ENCODE measurements at places on chromosomes 6 and 20.

GRCh38 chr6:17684134-17684533 lies 22.6 kb downstream of the NUP153 start:
- DNase-seq = no peak

DNA sequence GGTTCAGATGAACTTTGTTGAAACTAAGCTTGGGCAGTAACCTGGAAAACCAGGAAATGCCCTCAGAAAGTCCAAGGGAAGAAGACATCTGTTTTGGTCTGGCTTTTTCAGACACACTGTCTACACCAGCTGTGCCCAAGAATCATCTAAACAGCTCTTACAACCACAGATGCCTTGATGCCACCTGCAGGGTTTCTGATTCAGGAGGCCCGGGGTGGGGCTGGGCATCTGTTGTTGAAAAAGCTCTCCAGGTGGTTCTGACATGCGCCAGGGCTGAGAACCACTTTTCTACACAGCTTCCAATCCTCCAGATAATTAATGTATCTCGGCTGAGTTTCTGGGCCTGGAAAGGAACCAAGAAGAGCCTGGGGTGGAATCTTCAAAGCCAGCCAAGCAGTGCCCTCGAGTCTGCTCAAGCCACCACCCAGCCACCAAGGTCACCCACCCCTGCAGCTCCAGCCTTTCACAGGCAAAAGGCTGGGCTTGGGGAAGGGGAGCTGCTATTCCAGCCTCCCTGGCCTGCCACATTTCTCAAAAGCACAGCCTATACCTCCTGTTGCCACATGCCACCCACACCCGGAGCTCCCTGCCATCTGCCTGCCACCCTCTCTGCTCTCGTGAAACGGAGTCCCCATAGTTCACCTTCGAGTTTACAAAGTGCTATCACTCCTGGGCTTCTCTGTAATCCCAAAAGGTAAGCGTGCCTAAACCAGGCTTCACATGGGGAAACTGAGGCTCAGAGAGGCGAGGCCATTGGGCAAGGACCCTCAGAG lies 9.4 kb downstream of the MDGA1 start:
- no peak for DNase-seq

GRCh38 chr20:50744143-50744792 lies 12.9 kb downstream of the PARD6B start:
- no peak for DNase-seq

DNA sequence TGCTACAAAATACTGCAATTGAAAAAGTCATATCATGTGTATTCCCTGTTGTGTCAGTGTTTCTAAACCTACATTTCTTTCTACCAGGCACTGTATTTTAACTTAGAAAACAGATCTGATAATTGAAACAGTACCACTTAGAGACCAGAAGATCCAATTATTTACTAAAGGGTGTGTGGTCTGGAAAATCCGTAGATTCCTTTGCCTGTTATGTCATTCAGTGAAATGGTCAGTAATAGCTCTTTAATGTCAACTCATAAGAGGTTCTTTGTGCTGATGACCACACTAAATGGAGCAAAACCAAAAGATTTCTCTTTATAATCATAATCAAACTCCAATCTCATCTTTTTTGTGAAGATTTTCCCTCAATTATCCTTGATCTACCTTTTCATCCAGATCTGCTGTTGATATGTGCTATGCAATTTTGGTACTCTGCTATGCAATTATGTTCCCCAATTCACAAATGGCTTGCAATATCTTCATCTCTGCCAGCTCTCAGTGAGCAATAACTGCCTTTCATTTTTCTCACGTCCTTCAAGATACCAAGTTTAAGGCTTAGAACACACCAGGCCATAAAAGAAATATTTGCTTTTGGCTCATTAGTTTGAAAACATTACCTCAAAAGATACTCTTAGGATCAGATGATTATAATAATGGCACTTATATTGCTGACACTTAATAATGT lies 165.5 kb downstream of the MOXD1 start:
- no peak for DNase-seq

DNA sequence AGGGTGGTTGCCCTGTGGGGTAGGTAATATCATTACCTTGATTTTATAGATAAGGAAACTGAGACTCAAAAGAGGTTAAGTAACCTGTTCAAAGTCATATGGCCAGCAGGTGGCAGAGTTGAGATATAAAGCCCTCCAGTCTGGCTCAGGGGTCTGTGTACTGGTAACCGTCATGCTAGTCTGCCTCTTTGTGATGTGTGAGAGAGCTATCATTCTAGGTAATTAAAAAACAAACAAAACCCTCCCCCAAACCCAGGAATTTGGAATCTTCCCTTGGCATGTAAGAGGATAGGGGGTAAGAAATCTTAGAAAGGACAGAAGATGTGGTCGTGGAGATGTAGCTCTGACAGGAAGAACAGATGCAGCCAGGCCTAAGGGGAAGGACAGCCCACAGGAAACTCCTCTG lies 206.0 kb downstream of the CDC5L start:
- peak; percentile 21 for DNase-seq

DNA sequence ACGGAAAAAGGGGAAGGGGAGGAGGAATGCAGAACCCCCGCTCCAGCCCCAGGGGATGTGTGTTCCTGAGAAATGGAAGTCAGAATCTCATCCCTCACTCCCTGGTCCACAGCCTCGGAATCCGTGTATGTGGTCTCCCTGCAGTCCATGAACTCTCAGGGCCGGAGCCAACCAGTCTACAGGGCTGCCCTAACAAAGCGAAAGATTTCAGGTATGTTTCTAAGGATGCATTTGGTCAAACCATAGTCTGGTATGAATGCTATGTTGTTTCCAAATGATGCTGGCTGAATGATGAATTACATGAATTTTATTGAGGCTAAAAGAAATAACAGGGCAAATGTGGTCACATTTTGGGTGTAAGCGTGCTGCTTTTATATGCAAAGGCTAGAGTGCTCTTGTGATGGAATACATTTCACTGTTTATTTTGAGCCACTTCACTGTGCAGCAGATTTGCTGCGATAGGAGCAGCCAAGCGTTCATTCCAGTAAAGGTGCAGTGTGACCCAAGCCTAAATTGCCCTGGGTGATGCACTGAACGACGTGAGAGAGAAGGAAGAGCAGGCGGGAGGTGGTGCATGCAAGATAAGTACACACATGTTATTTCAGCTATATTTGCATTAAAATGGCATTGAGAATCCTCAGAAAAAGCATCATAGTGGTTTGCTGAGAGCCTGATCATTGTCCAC lies 52.4 kb downstream of the FNDC1 start:
- DNase-seq = no peak

- no peak for DNase-seq
Observed at GRCh38 chr20:35311409-35311808, 19.2 kb upstream of the FAM83C start.

- no peak for DNase-seq
Observed at GRCh38 chr20:37349517-37350491, 3.9 kb downstream of the SRC start.

- no peak for DNase-seq
Observed at GRCh38 chr20:62890444-62890843, 28.8 kb upstream of the TCFL5 start.

DNA sequence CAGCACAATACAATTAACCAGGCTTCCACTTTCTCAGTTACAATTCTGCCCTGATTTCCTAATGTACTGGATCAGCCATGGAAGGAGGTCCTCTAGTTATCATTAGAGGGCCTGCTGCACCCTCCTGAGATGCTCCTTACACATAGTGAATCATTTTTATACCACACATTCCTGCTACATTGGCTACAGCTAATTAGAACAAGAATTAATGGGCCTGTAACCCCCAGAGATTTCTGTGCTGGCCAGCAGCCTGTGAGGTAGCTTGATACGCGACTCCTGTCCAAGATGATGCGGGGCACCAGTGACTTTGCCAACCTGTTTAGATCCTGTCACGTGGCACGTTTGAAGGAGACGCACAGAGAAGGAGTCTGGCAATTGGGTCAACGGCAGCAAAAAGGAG lies 422.8 kb downstream of the EPM2A start:
- no peak for DNase-seq

- no peak for DNase-seq
Observed at GRCh38 chr6:43858161-43859153, 88.4 kb downstream of the VEGFA start.

- no peak for DNase-seq
Observed at GRCh38 chr20:1165521-1165920, 19.3 kb downstream of the TMEM74B start.

DNA sequence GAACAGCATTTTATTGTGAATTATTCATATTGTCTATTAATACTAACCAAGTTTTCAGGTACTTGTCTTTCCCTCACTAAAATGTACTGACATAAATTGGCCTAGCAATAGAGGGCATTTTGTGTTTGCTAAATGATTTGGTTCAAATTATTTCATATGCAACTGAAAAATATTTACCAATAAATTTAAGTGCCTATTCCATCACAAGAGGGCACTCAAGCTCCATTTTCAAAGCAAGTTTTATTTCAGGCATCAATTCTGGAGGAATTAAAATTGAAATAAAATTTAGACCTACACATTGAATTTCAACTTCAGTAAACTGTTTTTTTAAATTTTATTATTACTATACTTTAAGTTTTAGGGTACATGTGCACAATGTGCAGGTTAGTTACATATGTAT lies 114.3 kb upstream of the SYNCRIP start:
- DNase-seq = no peak

- DNase-seq = no peak
Observed at GRCh38 chr20:49602345-49603208, 34.6 kb upstream of the PTGIS start.

GRCh38 chr6:163886428-163886827 lies 471.9 kb downstream of the QKI start:
- no peak for DNase-seq

DNA sequence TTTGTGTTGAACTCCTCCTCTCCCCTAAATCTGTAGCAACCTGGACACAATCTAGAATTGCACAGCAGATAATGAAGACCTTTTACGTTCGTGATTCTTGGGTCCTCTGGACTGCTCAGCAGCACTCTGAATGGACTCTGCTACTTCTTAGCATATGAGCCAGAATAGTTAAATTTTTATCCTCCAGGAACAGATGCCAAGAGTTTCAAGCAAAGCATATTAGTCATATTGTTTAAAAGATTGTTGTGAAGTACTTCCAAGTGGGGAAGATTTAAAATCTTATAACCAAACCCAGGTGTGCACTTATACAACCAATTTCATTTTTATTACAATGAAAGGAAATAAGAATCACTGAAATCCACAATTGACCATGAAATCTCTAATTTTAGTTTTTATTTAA lies 118.9 kb upstream of the EXOC2 start:
- no peak for DNase-seq

DNA sequence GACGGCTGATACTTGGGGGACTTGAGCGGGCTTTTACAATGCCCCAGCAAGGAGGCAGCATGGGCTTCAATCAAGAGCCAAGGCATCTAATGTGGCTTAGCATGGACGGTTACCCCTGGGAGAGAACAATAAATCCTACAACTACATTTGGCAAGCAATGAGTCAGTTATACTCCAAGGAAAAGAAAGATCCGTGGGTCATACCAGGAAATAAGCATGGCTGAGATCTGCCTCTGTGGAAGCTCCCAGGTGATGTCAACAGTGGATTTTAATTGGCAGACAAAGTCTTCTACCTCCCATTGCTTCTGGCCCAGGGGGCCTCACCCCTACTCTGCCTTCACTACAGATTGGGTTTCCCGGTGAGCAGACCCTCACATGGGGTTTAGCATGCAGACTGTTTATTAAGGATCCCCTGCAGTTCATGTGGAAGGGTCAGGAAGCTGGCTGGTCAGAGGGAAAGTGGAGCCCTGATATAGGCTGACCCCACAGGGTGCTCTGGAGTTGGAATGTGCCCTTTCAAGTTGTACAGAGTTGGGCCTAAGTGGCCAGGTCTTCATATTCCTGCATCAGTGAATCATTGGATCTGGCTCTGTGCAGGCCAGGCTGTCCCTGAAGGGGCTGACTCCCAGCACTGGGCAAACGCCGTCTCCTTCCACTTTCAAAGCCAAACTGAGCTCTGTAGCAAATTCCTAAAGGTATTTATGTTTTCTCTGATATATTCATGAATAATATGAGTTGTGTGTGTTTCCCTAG lies 91.3 kb upstream of the GGTLC1 start:
- no peak for DNase-seq

DNA sequence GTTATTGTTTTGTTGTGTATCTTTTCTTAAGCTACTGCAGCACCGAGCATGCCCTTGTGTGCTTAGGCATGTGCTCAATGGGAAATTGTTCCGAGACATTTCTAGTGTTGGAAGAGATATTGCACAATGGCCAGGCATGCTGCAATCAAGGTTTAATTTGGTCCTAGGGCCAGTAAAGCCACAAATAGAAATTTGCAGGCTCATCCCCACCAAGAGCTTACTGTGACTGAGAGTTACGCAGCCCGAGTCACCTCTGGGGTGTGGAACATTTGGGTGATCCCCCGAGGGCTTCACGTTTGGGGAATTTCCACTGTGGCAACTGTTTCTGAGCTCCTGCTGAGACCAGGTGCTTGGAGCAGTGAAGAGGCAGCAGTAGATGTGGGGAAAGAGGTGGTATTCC lies 65.8 kb downstream of the ADTRP start:
- DNase-seq = no peak

GRCh38 chr6:34673064-34673463 lies 23.5 kb downstream of the ILRUN start:
- DNase-seq = no peak

DNA sequence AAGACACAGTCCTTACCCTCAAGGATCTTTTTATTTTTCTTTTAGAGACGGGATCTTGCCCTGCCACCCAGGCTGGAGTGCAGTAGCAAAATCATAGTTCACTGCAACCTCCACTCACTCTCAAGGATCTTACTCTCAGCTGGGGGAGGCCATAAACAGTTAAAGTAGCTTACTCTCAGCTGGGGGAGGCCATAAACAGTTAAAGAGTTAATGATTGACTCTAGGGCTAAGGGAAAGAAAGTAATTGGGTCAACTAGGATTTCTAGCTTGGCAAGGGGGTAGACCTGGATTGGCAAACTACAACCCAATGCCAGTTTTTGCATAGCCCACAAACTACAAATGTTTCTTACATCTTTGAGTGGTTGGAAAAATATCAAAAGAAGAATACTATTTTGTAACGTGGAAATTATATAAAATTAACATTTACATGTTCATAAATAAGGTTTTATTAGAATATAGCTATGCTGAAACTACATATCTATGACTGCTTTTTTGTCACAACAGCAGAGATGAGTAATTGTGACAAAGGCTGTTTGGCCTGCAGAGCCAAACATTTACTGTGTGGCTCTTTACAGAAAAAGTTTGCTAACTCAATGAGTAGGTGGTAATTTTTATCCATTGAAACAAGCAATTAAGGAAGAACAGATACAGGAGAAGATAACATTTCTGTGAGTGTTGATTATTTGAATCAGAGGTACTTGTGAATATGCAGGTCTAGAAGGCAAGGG lies 46.4 kb downstream of the PTPRA start:
- no peak for DNase-seq
